ENCODE measurements at places on chromosomes 2 and 18.

DNA sequence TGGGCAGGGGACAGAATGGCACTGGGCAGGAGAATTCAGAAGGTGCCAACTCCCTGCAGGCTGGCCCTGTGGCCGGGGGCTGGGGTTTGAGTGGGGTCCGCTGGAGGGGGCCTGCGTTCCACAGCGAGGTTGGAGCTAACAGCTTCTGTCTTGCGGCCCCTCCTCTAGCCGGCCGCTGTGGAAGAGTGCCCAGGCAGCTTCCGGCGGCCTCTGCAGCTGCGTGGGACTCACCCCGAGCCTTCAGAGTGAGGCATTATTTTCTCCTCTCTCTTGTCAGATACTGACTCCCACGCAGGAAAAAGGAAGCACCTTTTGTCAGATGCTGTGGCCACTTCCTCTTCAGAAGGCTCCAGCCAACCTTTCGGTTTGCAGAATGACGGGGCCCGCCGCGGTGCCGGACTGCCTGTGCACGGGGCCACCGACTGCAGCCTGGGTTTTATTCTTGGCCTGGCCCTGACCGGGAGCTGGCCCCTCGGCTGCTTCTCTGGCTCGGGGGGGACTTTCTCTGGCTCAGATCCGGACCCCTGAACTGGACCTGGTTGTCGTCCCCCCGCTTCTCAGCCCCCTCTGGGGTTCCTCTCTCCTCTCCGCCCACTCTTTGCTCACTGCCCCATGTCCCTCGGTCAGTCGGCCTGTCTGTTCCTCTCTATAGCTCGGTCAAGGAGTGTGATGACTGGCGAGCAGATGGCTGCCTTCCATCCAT is 40.1 kb downstream of the ARHGAP25 start:
- no peak for DNase-seq

DNA sequence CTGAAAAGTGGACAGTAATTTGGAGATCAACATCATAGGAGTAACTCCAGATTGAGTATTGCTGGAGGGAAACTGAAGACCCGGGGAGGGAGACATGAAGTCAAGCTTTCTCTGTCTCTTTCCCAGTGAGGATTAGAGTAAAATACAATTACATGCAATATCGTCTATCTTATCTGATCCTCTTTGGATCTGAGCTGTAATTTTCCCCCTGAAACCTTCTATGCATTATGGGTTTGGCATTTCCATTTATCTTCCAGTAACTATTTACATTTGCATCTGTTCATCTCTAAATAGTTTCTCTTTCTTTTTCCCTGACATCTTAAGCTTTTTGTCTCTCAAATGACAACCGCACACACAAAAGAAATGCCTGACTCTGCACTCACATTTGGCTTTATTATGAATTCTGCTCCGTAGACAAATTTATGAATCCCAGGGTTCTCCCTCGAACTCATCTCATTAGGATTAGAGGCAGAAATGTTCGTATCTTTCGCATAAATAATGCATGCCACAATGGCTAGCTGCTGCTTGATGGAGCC is 113.1 kb downstream of the SPP2 start:
- DNase-seq = no peak

DNA sequence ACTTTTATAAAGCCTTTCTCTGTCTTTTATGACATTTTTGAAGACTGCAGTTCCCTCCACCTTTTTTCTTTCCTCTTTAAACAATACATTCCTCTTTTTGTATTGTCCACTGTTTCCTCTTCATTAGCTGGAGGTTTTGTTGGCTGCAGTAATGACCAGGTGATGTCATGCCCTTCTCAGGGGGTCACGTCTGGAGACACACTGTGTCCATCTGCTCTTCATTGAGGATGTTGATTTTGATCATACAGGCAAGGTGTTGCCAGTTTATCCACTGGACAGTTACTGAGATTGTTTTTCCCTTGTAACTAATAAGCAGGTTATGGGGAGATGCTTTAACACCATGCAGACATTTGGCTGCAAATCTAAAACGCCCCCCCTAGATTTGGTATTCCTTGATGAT is 19.8 kb downstream of the ZNF407 start:
- no peak for DNase-seq

GRCh38 chr2:167785606-167786216 is 461.7 kb downstream of the STK39 start:
- no peak for DNase-seq

DNA sequence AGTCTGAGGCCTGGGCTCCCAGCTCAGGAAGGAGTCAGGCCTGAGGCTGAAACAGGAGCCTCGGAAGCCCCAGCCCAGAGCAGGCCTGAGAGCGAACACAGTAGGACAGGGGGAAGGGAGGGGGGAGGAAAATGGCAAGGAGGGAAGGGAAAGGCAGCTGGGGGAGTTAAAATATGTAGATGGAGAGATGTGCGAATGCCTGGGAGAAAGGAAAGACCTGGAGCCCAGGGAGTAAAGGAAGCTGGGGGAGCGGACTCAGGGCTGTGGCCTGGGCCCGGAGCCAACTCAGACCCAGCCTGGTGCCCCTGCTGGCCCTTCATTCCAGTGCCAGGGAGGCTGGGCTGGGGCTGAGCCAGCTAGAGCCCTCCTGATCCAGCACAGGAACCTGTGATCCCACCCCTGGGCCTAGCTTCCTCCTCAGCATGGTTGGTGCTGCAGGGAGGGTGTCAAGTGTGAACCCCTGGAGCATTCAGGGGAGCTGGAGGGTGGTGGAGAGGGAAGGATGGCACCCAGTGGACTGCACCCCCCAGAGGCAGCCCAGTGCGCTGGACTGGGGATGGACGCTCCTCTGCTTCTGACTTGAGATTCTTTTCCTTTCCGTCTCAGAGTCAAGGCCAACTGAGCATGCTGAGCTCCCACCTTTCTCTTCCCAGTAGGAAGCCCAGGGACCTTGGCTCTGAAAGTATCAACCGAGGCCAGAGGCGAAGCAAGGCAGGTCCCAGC is 46.3 kb downstream of the EMX1 start:
- no peak for DNase-seq

GRCh38 chr2:100274566-100275199 is 47.6 kb downstream of the LONRF2 start:
- DNase-seq = no peak

GRCh38 chr2:29267720-29268119 is 152.5 kb downstream of the CLIP4 start:
- no peak for DNase-seq

DNA sequence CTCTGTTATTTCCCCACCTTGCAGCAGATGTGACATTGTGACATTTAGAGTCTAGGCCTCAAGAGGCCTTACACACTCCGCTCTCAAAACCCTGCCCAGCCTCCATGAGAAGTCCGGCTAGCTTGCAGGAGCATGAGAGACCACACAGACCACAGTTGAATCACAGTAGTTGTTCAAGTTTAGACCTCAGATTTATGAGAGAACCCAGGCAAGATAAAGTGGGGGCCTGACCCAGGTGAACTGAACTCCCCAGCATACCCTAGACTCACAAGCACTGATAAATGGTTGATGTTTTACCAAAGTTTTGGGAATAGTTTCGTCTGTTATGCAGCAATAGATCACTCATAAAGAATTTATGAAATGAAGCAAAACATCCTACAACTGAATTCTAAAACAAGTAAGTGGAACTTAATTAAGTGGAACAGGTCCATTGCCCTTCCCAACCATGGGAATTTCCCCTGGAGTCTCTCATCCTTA is 4.7 kb upstream of the STAT1 start:
- no peak for DNase-seq

DNA sequence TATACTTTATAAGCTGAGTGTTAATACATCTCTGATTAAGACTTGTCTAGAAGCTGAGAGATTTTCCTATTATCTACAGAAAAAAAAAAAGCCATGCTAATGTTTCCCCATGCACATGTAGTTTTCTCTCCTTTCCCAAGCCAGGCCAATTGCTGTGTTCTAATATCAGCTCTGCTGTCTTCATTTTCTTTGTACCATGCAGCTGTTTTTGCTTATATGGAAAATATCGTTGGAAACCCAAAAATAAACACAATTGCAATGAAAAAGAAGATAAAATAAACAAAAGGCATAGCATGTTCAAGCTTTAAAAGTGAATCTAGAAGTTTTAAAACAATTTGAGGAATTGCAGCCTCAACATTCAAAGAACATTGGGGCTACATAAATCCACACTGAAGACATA is 817.4 kb upstream of the ACVR2A start:
- no peak for DNase-seq

DNA sequence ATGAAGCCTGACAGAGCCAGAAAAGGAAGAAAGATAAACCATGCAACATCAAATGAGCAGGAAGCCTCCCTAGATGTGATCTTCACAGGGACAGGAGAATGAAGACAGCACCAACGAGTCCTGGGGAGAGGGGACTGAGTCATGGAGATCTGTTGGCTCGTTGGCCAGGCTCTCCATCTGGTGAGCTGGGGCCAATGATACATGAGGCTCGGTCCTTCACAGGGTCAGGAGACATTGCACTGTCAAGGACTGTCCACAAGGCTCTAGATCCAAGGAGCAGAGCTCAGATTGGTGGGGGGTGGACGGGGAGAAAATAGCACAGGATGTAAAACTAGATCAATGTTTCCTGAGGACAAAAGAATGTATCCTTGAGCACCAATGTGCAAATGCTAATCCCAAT is 735 bp downstream of the CD207 start:
- no peak for DNase-seq

GRCh38 chr2:58973811-58974281 is 732.7 kb upstream of the FANCL start:
- DNase-seq = no peak

DNA sequence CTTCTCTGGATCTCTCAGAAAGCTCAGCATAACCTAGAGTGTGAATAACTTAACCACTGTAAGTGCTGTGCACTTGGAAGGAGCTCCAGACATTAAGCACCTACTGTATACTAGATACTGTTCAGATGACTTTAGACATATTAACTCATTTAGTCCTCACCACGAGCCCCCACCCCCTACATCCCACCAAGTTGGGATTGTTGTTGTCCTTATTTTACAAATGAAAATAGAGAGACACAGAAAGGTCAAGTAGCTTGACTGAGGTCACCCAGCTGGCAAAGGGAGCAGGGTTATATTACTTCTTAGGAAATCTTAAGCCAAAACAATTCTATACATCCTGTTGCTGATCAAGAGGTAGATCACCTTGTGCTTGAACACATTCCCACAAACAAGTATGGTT is 234.2 kb upstream of the SMAD2 start:
- no peak for DNase-seq

- DNase-seq = no peak
These were observed 157.6 kb downstream of the ARL6IP6 start for GRCh38 chr2:152875701-152876695.

DNA sequence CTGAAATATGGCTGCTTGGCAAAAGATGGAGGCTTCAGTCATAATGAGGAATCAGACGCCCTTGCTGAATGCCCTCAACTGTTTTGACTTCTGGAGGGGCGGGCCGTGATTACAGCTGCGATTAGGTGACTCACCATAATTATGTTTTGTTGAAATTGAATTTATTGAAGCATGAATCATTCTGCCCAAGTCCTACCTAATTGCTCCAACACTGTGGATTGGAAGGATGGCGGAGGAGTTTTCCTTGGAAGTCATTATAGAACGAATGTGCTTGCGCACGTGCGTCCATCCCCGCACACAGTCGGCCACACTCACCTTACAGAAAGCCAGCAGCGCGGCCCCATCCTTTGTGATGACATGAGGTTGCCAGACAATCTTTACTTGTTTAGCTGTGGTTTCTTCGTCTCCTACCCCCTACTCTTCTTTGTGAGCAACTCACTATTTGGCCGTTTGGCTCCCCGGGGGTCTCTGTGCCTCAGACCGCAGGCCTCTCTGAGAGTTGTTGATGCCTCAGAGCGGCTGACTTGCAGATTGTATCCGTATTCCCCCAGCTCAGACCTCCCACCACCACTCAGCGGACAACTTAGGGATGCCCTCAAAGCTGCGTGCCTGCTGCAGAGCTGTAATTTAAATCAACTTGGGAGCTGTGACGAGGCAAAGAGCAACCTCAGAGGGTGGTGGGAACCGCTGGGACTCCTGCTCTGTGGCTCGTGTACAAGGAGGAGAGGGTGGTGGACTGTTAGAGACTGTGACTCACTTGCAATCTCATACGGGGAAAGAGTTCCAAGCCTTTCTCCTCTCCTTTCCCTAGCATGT is 513.4 kb downstream of the TNS1 start:
- DNase-seq = no peak

GRCh38 chr18:73043611-73044010 is 175.8 kb upstream of the NETO1 start:
- no peak for DNase-seq

- no peak for DNase-seq
These were observed 481.0 kb downstream of the TGIF1 start for GRCh38 chr18:3931013-3931315.

DNA sequence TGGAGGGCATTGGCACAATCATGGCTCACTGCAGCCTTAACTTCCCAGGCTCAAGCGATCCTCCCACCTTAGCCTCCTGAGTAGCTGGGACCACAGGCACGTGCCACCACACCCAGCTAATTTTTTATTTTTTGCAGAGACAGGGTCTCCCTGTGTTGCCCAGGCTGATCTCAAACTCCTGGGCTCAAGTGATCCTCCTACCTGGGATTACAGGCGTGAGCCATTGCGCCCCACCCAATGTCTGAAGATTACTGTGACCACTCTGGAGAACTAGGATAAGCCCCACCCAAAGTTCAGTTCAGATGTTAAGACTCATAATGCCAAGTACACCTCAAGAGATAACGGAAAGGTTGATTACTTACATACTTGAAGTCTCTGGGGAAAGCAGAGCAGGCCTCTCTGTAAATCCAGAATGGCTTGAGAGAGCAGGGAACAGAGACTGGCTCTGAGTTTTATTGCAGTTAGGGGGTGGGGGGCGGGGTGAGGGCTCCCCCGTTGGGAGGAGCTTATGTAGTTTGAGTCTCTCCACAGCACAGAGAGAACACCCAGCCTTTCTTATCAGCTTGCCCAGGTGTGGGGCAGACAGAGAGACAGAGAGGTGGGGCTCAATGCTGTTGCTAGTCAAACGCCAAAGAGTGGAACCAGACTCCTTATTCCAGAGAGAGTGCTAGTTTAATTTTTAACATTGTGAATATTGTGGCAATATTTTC is 26.5 kb upstream of the ERICH2 start:
- DNase-seq = no peak

DNA sequence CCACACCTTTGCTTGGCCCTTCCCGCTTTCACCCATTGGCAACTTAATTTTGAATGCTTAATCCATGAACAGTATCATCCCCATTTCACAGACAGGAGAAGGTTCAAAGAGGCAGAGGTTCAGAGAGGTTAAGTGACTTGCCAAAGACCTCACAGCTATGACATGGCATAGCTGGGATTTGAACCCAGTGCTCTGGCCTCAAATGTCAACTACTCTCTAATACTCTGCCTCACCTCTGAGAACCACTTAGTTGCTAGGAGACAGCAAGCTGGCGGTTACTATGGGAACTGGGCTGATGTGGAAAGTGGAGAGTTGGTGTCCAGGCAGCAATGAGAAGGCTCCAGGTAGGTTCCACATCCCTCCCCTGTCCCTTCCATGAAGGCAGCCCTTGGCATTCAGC is 15.8 kb upstream of the PRSS56 start:
- no peak for DNase-seq

DNA sequence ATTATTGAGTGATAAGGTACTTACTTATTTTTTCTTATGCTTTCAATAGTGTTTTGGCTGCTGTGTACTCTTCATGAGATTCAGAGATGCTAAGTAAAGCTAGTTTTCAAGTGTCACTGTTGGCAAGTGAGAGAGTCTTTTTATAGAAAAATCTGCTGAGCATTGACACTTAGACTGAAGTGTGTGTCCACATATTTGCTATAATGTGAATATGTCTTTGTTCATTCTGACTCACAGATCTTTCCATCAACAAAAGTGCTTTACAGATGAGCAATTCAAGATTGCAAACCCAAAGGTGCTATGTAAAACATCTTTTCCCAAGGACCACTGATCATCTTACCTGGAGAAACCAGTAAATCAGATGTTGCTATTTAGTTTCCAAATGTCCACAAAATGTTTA is 410.6 kb upstream of the FIGN start:
- no peak for DNase-seq
